ENCODE measurements at places on chromosomes 16 and 17.

DNA sequence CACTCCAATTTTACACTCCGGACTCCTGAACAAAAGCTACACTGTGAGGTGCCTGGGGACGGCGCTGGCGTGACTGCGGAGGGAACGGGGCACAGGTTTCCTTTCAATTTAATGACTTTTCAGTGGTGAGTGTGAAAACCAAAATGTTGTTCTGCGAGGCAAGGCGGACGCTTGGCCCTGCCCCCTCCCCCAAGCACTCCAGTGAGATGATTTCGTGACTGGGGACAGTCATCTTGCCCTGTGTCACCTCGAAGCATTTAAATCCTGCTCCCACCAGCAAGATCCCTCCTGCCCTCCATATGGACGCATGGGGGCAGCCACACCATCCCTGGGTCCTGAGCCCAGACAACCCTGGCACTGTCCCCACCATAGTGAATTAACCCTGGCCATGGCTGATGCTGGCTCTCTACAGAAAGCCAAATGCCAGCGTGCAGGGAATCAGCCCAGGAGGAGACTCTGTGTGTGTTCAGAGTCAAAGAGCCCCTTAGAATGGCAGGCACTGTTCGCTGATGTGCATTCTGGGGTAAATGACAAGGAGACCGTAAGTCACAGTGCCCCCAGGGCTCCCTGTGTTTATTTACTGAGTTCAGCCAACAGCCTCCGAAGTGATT lies 41.0 kb downstream of the C16orf95 start:
- DNase-seq: no peak

DNA sequence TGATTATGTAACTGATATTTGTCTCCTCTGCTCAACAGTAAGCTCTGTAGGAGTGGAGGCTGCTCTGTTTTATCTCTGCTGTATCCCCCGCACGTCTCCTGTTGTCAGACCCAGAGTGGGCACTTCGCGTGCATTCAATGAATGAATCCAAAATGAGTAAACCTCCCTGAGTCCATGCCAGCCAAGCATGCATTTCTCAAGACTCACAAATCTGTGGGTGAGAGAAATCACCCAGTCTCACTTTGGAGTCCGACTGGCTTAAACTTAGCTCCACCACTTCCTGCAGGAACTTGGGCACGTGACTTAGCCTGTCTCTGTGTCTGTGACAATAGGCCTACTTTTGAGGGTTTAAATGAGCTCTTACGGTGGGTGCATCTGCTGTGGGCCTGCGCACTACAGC lies 3.7 kb downstream of the PNPO start:
- DNase-seq: no peak

- no peak for DNase-seq
Measured at GRCh38 chr17:78343187-78343542, 16.7 kb downstream of the SOCS3 start.

DNA sequence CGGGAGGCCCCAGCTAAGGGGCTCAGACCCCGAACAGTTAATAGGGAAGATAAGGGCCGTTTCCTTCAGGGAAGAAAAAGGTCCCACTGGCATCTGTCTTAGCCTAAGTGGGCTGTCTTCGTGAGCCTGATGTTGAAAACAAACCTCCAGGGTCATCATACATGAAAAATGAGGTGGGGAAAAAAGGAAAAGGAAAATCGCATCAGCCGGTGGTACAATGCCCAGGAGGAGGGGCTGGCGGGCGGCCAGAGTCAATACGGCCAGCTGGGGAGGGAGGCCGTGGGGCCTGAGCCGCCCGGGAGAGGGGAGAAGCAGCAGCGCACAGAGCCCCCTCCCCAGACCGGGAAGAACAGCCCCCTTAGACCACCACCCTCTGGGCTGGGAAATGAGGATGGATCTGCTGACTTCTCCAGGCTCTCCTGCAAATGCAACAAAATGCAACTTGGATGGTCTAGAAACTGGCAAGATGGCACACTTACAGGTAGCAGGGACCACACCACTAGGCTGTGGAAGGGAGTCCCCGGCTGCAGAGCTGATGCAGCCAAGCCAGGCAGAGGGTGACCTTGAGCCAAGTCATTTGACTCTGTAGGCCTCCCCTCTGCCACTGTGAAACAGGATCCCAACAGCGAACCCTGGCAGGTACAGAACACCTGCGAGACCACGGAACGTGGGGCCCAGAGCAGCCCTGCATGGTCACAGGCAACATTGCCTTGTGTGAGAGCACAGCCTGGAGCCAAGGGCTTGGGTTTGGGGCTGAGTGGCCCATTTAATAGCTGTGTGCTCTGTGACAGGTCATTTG lies 448.5 kb downstream of the SOX9 start:
- no peak for DNase-seq

DNA sequence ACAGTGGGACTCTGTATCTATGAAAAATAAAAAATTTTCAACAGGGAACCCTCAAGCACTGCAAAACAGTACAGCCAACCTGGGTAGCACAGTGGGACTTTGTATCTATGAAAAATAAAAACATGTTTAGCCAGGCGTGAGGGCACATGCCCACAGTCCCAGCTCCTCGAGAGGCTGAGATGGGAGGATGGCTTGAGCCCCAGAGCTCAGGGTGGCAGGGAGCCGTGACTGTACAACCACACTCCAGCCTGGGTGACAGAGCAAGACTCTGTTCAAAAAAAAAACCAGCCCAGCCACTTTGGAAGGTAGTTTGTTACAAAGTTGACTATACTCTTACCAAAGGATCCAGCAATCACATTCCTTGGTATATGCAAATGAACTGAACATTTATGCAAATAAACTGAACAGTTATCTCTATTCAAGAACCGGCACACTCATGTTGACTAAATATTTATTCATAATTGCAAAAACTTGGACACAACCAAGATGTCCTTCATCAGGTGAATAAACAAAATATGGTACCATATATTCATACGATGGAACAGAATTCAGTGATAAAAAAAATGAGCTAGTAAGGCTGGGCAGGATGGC lies 5.2 kb downstream of the RPH3AL start:
- no peak for DNase-seq

GRCh38 chr17:79413611-79414010 lies 197.2 kb downstream of the RBFOX3 start:
- DNase-seq: no peak

DNA sequence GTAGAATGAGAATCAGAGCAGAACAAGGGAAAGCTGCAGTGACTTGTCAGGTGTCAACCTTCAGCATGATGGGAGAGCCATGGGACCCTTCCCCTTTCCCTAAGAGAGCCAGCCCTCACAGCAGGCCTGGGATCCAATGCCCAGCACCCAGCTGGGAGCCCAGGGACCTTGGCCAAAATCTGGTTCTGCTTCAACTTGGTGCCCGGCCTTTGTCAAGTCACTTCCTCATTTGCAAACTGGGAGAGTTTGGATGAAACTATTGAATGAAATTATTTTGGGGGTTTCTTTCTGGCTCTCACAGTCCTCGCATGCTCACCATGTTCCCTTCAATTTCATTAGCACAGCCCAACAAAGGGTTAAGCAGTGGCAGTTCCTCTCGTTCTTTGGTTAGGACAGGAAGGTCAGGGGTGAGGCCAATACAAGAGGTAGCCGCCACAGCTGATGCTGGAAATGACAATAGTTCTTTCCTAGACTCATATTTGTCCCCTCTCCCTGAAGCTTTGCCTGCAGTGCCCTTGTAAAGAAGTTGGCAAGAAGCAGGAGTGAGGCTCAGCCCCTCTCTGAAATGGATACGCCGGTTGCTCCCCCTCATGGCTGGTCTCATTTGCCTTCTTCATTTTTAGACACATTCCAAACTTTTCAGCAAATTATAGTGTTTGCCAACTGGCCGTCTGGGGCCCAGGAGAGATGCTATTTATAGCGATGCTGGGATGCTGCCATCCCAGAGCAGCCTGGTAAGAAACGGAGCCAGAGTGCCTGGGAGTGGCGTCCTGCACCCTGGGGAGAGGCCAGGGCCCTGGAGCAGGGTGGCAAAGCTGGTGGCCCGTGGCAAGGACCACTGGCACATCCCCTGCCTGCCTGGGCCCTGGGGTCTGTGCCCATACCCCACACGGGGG lies 34.5 kb upstream of the MEOX1 start:
- DNase-seq: no peak

All from NK-92 treated with Interleukin-12 subunit alpha and Interleukin-12 subunit beta, amount 100 ng/mL, for 24 hours (cell line).